Progenitor cell of endocrine pancreas (in vitro differentiated cells): ENCODE measurements at places on chromosomes 12 and 14. TPM values are rescaled to one million over a fixed set of nuclear protein-coding genes. Genes with fewer than 3 reads are reported as not detected.

The NEUROD4 gene
- not detected in 2 replicates for total RNA-seq

The SCN8A gene
- total RNA-seq = 8.1 and 9.8 TPM in 2 replicates

The KCNA5 gene
- total RNA-seq = 0.58 and 0.72 TPM in 2 replicates

The SDR9C7 gene
- total RNA-seq = not detected in 2 replicates

The MMP19 gene
- 0.62 and 0.89 TPM in 2 replicates for total RNA-seq
